ENCODE measurements at places on chromosomes 2 and 18.

- DNase-seq: no peak
Measured at GRCh38 chr2:119049968-119050704, 108.1 kb downstream of the MARCO start.

GRCh38 chr2:15445891-15446562, 115.1 kb downstream of the NBAS start:
- no peak for DNase-seq

DNA sequence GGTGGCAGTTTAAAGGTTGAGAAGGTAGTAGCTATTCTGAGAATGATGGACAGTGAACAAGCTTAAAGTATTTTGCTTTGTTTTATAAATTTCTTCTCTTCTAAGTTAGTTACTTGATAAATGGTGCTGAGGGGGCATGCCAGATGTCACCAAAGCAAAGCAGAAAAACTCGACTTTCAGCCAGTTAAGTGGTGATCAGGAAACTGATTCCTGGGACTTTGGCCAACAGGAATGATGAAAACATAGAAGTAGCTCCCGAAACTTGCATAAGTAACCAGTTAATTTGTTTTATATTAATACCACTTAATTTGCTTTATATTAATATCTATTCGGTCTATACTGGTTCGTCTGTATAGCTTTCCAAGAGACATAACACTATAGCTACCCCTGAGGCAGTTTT, 82.6 kb downstream of the FANCL start:
- DNase-seq: no peak

GRCh38 chr2:50783111-50783510, 248.8 kb downstream of the NRXN1 start:
- DNase-seq: no peak

GRCh38 chr2:25808006-25808383, 70.3 kb downstream of the ASXL2 start:
- no peak for DNase-seq

DNA sequence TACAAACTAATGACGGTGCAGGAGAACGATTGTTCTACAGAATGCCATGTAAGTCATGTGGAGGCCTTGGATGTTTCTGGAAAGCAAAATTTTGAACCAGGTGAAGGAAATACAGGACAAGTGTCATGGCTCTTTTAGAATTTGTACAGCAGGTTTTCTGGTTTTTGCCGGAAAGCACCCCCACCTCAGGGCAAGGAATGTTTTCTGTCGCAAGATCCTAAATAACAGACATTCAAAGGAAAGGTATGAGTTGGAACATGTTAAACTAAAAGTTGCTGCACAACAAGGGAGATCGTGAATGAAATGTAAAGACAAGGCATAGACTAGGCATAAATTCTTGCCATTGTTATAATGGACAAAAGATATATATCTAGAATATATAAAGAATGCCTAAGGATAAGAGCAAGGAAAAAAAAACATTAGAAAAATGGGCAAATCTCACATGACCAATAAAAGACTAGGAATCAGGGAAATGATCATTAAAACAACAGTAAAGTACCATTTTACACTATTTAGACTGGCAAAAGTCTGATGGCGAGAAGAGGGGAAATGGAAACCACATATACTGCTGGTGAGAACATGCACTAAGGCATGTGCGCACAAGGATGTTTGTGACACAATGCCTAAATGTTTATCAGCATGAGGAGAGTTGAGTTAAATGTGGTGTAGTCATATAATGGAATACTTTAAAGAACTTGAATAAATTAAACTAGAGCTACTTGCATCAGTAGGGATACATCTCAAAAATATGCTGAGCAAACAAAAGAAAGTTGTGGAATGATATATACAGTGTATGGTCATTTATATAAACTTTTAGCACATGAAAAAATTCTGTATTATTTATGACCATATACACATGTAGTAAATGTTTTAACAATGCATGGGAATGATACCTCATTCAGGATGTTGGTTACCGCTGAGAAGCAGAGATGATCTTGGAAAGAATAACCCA, 127.0 kb downstream of the EML6 start:
- no peak for DNase-seq

DNA sequence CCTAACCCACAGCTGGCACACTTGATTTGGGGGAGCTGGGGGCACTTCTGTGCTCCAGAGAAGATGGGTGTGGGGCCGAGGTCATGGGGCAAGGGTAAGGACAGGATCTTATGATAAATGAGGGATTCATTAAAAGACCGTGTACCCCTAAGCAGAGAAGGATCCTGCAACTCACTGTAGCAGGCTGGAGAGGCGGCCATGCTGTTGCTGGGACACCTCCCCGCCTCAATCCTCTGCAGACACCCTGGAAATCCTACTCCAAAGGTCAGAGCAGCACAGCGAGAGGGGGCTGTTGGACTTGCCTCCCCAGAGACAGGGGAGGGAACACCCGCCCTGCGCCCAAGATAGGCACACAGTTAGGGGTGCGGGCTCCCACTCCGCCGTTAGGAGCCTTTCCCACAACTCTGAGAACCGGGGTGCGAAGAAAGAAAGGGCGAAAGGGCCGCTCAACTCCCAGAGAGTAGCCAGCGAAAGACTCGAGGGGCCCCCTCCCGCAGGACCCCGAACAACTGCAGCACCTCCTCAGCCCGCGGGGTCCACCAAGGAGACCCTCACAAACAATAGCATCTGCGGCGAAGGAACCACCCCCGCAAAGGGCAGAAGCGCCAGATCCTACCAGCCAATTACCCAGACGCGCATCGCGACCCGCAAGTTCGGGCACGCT, 1.4 kb downstream of the PARD6G start:
- DNase-seq: no peak

DNA sequence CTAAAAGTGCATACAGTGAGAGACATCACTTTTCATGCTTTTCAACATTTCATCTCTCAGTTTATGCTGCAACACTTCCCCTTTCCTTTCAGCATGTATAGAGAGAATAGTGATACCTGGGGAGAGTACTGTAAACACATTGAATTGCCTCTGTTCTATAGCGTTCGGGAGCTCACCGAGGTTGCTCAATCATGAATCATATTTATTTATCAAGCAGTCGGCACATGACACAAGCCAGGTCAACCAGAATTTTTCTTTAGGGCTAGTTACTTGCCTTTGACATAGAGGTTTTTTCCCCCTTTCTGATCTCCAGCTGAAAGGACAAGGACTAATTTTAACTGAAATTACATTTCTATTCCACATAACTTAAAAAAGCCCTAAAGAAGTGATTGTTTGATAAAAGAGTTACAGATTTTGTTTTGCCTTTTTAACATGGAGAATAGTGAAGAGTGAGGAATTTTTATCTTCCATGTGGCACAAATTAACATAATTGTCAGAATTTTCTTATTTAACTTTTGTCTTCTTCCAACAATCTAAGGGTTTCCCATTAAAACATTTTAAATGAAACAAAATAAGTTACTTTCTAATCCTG, 690.9 kb upstream of the TMEFF2 start:
- no peak for DNase-seq

- peak; percentile 64 for DNase-seq
Measured at GRCh38 chr2:29014811-29015421, 33.8 kb downstream of the TOGARAM2 start.

- DNase-seq: no peak
Measured at GRCh38 chr2:27152796-27153464, 4.1 kb downstream of the TCF23 start.

GRCh38 chr2:209579230-209579749, 155.4 kb downstream of the MAP2 start:
- DNase-seq: no peak

- DNase-seq: no peak
Measured at GRCh38 chr2:235640926-235641723, 147.3 kb downstream of the AGAP1 start.

- no peak for DNase-seq
Measured at GRCh38 chr2:109411640-109412325, 202.0 kb downstream of the SEPTIN10 start.

DNA sequence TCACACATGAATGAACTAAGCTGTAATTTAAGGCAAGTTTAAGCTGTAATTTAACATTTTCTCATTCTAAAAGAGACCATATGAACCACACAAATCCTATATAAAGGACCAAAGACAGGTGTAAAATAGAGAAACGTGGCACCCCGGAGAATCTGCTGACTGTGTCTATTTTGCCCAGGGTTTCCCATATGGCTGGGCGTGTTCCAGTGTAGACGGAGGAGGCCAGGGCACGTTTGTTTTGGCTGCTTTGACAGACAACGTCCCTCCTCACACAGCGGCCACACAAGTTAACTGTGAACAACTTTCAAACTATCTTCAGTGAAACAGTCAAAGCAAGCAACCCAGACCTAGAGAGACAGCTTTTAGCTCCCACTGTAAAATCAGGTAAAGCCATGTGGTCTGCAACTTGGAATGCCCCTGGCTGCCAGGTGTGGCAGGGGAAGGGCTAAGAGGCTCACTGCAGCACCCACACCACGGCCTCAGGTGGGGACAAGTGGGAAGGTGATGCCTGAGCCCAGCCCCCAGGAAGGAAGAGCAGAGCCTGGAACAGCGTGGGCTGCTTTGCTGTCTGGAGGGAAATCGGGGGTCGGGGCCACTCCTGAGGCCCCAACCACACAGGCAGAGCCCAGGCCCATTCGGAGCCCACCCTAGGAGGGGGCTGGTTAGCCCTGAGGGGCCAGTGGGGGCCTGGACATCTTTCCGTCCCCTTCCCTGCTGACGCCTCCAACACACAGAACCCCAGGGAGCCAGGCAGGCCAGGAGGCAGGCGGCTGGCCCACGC, 40.7 kb downstream of the SLC66A2 start:
- DNase-seq: no peak

DNA sequence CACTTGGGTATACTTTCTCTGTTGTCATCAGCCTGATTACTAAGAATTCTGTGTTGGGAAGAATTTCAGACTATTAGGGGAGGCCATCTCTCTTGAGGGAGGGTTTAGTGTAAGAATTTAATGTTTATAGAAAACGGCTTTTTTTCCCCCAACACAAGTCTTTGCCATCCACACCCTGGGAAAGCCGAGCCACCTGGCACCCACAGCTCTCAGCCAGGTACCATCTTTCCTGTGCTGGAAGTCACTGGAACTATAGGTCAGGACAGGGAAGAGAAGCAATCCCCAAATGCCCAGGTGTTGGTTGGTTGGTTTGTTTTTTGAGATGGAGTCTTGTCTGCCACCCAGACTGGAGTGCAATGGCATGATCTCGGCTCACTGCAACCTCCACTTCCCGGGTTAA, 155.1 kb downstream of the SMAD7 start:
- no peak for DNase-seq

DNA sequence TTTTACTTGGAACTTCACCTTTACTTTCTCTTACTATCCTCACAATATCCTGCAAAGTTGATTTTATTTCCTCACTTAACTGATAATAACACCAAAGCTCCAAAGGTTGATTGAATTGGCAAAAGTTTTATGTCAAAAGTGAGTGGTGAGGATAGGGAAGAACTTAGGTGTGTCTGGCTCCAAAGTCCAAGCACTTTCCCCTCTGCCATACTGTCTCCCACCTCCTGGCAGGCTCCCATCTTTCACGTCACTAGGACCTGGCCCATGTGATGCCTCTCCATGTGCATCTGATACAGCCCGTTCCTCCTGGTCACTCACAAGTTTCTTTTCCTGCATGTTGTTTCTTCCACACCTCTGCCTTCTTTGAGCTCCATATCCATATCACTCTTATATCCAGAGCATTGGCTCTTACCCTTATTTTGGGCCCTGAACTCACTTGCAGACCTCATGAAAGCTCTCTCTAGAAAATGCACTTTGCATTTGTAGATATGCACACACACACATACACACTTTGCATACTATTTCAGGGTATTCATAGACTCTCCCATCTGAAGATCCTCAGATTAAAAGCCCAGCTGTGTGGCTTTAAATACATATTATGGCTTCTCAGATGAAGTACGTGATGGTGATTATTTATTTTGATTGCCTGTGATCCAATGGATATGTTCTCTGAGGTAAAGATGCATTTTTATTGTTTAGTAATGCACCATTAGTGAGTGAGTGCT, 12.3 kb downstream of the MEP1B start:
- DNase-seq: no peak

DNA sequence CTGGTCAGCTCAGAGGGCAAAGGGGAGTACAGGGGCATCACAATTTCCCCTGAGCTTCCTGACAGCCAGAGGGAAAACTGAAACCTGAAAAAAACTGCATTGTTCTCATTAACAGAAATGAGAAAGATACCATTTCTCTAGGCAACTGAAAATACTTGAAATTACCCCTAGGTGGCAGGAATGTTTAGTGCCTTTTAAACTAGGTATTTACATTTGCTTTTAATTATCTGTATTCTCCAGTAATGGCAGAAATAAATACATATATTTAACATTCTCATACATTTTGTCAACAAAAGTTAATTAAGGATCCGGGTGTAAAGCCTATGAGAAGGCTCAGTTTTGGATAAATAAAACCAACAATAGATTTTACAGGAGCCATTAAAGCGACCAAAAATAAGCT, 34.5 kb downstream of the RPL31 start:
- no peak for DNase-seq

DNA sequence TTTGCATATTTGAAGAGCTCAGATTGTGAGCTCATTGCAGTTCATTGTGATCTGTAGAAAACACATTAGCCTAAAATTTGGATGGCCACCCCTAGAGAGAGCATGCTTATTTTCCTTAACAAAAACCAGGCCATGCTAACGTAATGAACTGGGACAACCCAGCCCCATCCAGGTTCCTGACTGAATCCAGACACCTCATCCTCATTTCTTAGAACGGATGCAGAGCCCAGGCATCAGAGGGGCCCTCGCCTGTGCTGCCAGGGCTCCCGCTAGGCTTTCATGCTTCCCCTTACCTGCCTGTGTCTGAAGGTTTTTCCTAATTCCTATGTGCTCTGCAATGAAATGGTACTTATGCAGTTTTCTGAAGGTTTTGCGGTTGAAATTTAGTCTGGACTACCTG, 171.1 kb downstream of the CCDC102B start:
- no peak for DNase-seq

GRCh38 chr2:31256611-31257382, 22.8 kb downstream of the EHD3 start:
- DNase-seq: no peak

- no peak for DNase-seq
Measured at GRCh38 chr2:181959508-181959907, 26.1 kb upstream of the PPP1R1C start.

DNA sequence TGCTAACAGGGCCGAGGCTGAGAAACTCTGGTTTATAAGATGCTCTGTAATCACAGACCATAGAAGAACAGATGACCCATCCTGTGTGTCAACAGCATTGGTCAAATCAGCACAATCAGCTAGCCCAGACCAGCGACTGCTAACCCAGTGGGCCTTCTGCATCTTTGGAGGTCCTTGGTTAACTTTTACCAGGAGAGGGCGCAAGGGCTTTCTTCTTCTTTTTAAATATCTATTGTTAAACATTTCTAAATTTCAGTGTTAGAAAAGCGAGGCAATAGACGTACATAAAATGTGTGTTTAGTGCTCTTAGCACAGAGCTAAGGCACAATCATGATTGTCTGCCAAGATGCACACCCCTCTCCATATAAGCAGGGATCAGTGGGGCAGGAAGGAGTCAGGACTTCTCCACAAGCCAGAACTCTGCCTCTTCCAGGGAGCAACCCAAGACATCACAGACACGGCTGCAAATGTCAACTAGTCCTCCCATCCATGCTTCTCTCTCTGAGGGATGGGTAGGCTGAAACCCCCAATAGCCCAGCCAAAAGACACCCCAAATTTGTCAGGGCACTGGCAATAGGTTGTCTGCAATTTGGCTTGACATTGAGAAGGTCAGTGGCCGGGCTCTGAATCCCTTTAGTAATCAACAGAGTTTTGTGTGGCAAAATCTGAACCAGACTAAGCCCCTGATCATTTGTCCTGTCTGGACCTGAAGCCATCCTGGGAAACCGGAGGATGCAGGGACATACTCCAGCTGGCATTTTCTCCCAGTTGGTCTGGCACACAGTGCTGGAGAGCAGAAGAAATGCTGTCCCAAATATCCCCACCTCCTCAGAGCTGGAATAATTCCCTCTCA, 188.2 kb downstream of the BCL2 start:
- DNase-seq: no peak

GRCh38 chr2:98280376-98281102, 65.7 kb upstream of the CNGA3 start:
- no peak for DNase-seq
